ENCODE measurements at places on chromosomes 12 and 14. TPM values are rescaled to one million over a fixed set of nuclear protein-coding genes. Genes with fewer than 3 reads are reported as not detected.

KSR2 gene
- not detected for total RNA-seq

RNASE4 gene
- 4.7 TPM for total RNA-seq

TAS2R30 gene
- 1.6 TPM for total RNA-seq

TEX52 gene
- 0.20 TPM for total RNA-seq

WNT5B gene
- 1.7 TPM for total RNA-seq

TMEM132C gene
- total RNA-seq = 0.05 TPM

TAS2R9 gene
- not detected for total RNA-seq

GRCh38 chr12:107131832-107132616 is 38.7 kb upstream of the CRY1 start:
- H3K27me3 ChIP-seq = no peaks in the 10 kb centered on the region
- no peak overlapping the region for H3K27ac ChIP-seq
- no peak overlapping the region for H3K4me3 ChIP-seq
- DNase-seq = peak; percentile 17

DNA sequence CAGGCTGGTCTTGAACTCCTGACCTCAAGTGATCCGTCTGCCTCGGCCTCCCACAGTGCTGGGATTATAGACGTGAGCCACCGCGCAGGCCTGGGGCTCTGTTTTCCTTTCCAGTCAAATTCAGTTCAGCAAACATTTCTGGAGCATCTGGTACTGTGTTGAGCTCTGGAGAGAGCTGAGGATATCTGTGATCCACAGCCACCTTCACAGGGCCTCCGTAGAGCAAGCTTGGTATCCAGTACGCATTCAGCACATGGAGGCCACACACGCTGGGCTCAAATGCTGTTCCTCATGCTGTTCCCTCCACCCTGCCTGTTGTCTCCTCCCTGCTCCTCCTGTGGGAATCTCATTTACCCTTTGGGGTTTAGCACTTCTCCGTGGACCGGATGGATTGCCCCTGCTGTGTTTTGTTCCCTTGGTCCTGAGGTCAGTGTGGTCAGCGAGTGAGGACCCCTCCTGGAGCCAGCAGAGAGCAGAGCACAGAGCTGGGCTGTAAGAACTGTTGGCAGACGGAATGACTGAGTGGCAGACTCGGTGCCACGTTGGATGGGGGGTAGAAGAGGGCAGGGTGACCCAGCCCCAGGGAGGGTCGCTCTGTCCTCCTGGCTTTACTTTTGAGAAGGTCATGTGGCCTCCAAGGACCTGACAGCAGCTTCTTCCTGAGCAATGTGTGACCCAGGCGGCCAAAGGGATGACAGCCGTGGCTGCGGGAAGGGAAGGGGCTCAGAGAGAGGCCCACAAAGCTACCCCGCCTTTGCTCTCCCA is 891 bp downstream of the RPS6KL1 start:
- peaks cover 2% of the 10 kb centered on the region for H3K4me1 ChIP-seq
- no peak for DNase-seq
- H3K27ac ChIP-seq = no peak overlapping the region
- H3K36me3 ChIP-seq = no peaks in the 10 kb centered on the region
- peaks cover 13% of the 10 kb centered on the region for H3K27me3 ChIP-seq
- peak overlapping the region; percentile 66 for H3K4me3 ChIP-seq

- no peak overlapping the region for H3K4me3 ChIP-seq
- no peaks in the 10 kb centered on the region for H3K27me3 ChIP-seq
- H3K4me1 ChIP-seq = no peaks in the 10 kb centered on the region
- H3K36me3 ChIP-seq = no peaks in the 10 kb centered on the region
- DNase-seq = no peak
- no peak overlapping the region for H3K27ac ChIP-seq
Observed at GRCh38 chr12:59186451-59186850, 266.1 kb upstream of the LRIG3 start.

DNA sequence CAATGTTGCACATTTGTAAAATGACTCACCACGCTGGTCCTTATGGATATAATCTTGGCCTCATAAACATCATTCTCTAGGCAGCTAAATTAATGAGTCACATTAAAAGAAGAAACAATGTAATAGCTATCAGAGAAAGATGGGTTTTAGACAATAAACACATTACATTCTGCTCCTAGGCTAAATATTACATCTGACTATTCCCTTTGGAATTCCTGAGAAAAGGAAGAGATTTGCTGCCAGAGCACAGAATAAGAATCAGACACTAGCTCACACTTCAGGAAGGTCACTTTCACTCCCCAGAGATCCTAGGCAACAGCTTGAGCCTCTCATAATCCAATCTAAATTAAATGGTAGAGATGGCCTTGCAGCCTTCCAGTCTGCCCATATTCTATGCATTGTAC is 218.2 kb downstream of the PTPRO start:
- peaks cover 6% of the 10 kb centered on the region for H3K4me1 ChIP-seq
- H3K27me3 ChIP-seq = peaks cover 2% of the 10 kb centered on the region
- no peak overlapping the region for H3K27ac ChIP-seq
- DNase-seq = no peak
- H3K36me3 ChIP-seq = peaks cover 4% of the 10 kb centered on the region

- no peak for DNase-seq
- H3K27ac ChIP-seq = no peak overlapping the region
- peaks cover 6% of the 10 kb centered on the region for H3K27me3 ChIP-seq
- no peak overlapping the region for H3K4me3 ChIP-seq
- H3K36me3 ChIP-seq = no peaks in the 10 kb centered on the region
Observed at GRCh38 chr12:98151984-98152383, 363.4 kb upstream of the TMPO start.

GRCh38 chr12:53053218-53054111 is 3.6 kb downstream of the TNS2 start:
- H3K36me3 ChIP-seq = no peaks in the 10 kb centered on the region
- peak overlapping the region; percentile 77 for H3K27ac ChIP-seq
- H3K27me3 ChIP-seq = no peaks in the 10 kb centered on the region
- H3K4me1 ChIP-seq = peaks cover 19% of the 10 kb centered on the region
- peak overlapping the region; percentile 87 for H3K4me3 ChIP-seq

GRCh38 chr14:60736494-60736893 is 1.9 kb downstream of the MNAT1 start:
- DNase-seq = no peak
- peaks cover 21% of the 10 kb centered on the region for H3K27me3 ChIP-seq
- no peak overlapping the region for H3K4me3 ChIP-seq
- H3K4me1 ChIP-seq = peaks cover 20% of the 10 kb centered on the region

DNA sequence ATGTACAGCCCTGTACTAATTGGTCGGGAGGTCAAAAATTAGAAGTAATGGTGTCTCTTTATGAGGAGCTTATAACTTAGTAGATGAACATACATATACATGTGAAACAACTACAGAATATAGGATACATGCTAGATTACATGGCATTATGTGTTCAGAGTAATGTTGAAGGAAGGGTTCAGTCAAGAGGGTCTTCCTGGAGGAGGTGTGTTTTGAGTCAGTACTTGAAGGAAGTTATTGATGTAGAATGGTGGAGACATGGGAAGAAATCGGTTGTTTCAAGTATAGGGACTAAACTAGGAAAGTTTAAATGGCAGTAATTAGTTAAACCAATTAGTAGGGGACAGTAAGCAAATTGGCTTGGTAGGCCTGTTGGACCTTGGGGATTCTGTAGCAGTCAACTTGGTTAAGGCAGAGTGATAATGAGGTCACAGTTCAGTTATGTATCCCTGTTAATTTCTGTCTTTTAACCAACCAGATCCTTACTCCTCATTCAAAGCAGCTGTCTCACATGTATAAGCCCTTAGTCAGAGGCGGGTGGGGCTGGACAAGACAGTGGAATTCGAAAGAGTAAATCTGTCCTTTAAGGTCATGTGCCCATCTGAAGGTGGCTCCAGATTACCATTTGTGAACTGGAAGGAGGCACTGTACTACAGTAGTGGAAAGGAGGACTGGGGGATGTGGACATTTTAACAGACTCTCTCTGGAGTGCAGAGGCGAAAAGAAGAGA is 3.5 kb upstream of the ANKRD52 start:
- H3K27ac ChIP-seq = no peak overlapping the region
- peaks cover 4% of the 10 kb centered on the region for H3K36me3 ChIP-seq
- H3K4me1 ChIP-seq = peaks cover 23% of the 10 kb centered on the region
- DNase-seq = no peak
- H3K4me3 ChIP-seq = no peak overlapping the region
- H3K27me3 ChIP-seq = no peaks in the 10 kb centered on the region

GRCh38 chr14:85016496-85016895 is 513.4 kb upstream of the FLRT2 start:
- H3K27me3 ChIP-seq = no peaks in the 10 kb centered on the region
- H3K36me3 ChIP-seq = no peaks in the 10 kb centered on the region
- no peak overlapping the region for H3K4me3 ChIP-seq
- H3K4me1 ChIP-seq = no peaks in the 10 kb centered on the region

DNA sequence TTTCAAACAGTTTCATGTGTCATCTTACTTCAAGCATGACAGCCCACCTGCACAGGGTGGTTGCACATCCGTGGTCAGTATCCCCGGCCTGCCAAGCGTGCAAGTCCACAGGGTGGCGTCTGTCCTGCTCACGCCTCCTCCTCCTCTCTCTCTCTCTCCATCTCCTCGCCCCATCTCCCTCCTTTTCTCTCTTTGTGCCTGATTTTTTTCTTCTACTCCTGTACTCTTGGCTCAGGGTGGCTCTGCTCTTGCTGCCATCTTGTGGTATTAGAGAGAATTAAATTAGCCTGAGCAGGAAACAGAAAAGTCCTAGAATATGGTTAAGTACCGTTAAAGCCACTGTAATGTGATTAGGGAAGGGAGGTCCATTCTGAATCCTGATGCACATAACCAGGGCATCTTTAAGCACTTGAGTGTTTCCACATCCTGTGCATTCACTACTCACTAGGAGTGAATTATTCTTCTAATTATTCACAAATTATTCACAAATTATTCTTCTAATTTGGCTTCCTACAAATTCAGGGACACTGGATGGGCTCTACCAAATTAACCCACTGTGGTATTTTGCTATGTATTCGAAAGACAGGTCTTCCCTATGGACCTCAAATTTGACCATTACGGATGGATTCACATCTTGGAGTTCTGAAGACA is 25.5 kb upstream of the DTX1 start:
- H3K4me1 ChIP-seq = no peaks in the 10 kb centered on the region
- no peak for DNase-seq
- no peak overlapping the region for H3K4me3 ChIP-seq
- H3K27ac ChIP-seq = no peak overlapping the region

GRCh38 chr14:24662753-24663152 is 28.8 kb upstream of the GZMB start:
- H3K4me1 ChIP-seq = peaks cover 83% of the 10 kb centered on the region
- H3K27ac ChIP-seq = peak overlapping the region; percentile 59
- no peak overlapping the region for H3K4me3 ChIP-seq
- DNase-seq = no peak
- H3K27me3 ChIP-seq = no peaks in the 10 kb centered on the region
- H3K36me3 ChIP-seq = peaks cover 15% of the 10 kb centered on the region

- H3K4me3 ChIP-seq = no peak overlapping the region
- no peaks in the 10 kb centered on the region for H3K36me3 ChIP-seq
- peaks cover under 1% of the 10 kb centered on the region for H3K4me1 ChIP-seq
- H3K27ac ChIP-seq = no peak overlapping the region
- DNase-seq = no peak
- no peaks in the 10 kb centered on the region for H3K27me3 ChIP-seq
Observed at GRCh38 chr14:53350429-53350828, 197.3 kb upstream of the DDHD1 start.

- no peaks in the 10 kb centered on the region for H3K36me3 ChIP-seq
- no peak overlapping the region for H3K27ac ChIP-seq
- no peak for DNase-seq
- no peak overlapping the region for H3K4me3 ChIP-seq
- H3K27me3 ChIP-seq = peaks cover 4% of the 10 kb centered on the region
Observed at GRCh38 chr14:103867020-103867419, 19.6 kb upstream of the PPP1R13B start.

DNA sequence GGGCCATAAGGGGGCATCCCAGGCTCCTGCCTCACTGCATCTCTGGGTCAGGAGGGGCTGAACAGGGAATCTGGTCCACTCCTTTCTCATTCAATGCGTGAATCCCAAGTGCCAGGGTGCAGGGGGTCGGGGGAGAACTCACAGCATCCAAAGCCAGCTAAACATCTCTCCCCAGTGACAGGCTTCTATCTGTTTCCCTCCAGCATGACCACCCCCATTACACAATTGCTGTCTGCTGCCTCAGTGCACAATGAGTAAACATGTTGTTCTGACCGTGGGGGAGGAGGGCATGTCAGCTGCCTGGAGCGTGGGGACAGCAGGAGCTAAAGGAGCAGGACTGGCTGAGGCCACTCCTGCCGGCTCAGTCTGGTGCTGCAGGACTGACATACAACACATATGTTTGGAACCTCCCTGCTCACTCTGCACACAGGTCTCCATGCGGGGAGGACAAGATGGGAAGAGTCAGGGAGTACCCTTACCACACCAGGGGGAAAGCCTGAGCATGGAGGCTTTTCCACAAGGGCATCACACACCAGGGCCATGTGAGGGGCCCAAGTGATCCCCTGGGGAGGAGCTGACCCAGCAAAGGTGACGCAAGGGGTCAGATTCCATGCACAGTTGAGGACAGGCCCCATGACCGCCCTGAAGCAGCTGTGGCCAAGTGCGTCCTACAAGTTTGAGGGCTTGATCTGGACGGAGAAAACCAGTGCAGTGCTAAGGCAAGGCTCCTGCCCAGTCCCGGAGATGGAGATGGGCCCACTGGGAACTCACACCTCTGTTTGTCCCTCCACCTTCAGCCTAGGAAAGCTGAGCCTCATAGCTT is 1.4 kb downstream of the TNS2 start:
- H3K4me1 ChIP-seq = peaks cover 28% of the 10 kb centered on the region
- DNase-seq = no peak
- peaks cover under 1% of the 10 kb centered on the region for H3K27me3 ChIP-seq
- no peak overlapping the region for H3K4me3 ChIP-seq
- H3K27ac ChIP-seq = no peak overlapping the region
- peaks cover 2% of the 10 kb centered on the region for H3K36me3 ChIP-seq

DNA sequence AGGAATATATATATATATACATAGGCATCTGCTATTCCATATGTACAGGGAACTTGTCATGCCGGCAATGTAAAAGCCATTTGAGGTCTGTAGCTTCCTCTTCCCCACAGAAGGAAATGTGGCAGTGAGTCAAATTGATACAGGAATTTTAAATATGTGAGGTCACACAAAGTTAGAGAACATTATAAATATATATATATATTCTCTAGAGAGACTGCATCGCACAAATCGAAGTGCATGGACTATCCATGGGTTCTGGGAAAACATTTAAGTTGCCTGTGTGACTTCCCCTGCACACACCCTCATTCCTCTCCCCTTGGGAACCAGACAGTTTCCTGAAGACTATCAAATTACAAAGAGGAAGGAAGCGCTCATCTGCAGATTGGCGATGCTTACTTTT is 100.9 kb upstream of the CCDC91 start:
- H3K4me3 ChIP-seq = no peak overlapping the region
- DNase-seq = no peak
- no peaks in the 10 kb centered on the region for H3K36me3 ChIP-seq
- peaks cover 6% of the 10 kb centered on the region for H3K4me1 ChIP-seq

GRCh38 chr14:102644523-102644922 is 52.1 kb downstream of the RCOR1 start:
- no peaks in the 10 kb centered on the region for H3K27me3 ChIP-seq
- no peak for DNase-seq
- H3K4me1 ChIP-seq = peaks cover 21% of the 10 kb centered on the region

GRCh38 chr14:35140718-35141581 is 18.6 kb downstream of the PRORP start:
- H3K27me3 ChIP-seq = no peaks in the 10 kb centered on the region
- no peak overlapping the region for H3K4me3 ChIP-seq
- no peak overlapping the region for H3K27ac ChIP-seq
- H3K36me3 ChIP-seq = peaks cover 16% of the 10 kb centered on the region

GRCh38 chr12:120139958-120140357 is 23.4 kb upstream of the RAB35 start:
- H3K27me3 ChIP-seq = no peaks in the 10 kb centered on the region
- H3K27ac ChIP-seq = no peak overlapping the region
- no peaks in the 10 kb centered on the region for H3K4me1 ChIP-seq
- peaks cover 76% of the 10 kb centered on the region for H3K36me3 ChIP-seq
- no peak for DNase-seq
- no peak overlapping the region for H3K4me3 ChIP-seq
